ENCODE measurements at places on chromosomes 4 and X.

GRCh38 chrX:144219035-144219434 is 335.2 kb downstream of the UBE2NL start:
- DNase-seq = no peak

GRCh38 chr4:77104791-77105540 is 29.2 kb upstream of the CCNI start:
- DNase-seq = no peak

GRCh38 chr4:183675625-183676024 is 16.5 kb downstream of the TRAPPC11 start:
- DNase-seq = no peak

GRCh38 chr4:67436742-67437141 is 108.6 kb downstream of the CENPC start:
- DNase-seq = no peak

GRCh38 chrX:134733591-134733990 is 75.3 kb upstream of the PLAC1 start:
- DNase-seq = no peak

GRCh38 chr4:158715802-158716201 is 7.4 kb downstream of the PPID start:
- DNase-seq = no peak

- DNase-seq = no peak
Observed at GRCh38 chr4:4752025-4752424, 107.4 kb upstream of the MSX1 start.

DNA sequence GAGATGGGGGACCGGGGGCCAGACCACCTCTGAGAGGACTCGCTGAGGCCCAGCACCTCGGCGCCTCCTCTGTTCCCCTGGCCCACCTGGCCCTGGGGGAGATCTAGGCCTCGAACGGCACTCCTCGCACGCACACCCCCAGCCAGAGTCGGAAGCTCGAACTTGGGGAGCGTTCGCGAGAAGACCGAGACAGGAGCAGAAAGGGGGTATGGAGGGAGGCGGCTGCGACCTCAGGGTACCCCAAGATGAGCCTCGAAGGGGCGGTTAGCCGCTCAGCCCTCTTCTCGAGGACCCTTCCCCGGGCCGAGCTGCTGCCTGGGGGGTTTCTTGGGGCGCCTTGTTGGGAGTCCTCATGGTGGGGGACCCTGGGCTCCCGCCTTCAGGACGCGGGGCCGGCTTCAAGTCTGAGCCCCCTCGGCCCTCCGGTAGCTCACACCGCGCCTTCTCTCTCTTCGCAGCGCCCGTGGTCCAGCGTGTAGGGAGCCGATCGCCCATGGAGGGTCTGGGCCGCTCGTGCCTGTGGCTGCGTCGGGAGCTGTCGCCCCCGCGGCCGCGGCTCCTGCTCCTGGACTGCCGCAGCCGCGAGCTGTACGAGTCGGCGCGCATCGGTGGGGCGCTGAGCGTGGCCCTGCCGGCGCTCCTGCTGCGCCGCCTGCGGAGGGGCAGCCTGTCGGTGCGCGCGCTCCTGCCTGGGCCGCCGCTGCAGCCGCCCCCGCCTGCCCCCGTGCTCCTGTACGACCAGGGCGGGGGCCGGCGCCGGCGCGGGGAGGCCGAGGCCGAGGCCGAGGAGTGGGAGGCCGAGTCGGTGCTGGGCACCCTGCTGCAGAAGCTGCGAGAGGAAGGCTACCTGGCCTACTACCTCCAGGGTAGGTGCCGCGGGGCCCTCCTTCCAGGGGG is 706 bp downstream of the DUSP9 start:
- no peak for DNase-seq

DNA sequence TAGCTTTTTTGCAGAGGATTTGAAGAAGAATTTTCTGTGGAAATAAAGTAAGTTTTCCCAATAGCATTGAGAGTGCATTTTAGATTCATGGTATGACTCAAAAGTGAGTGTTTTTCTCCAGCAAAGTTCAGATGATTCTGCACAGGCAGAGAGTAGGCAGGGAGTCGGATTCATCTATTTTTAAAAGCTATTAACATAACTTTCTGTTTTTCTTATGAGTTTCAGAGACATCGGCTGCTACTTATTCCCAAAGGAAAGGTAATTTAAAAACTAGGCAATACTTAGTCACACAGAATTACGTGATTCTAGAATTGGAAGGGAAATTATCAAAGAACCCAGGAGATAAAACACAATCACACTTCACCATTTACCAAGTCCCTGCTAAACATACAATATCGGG is 4.4 kb downstream of the CCDC110 start:
- DNase-seq = no peak

- no peak for DNase-seq
Observed at GRCh38 chr4:146061610-146062334, 113.7 kb upstream of the LSM6 start.

DNA sequence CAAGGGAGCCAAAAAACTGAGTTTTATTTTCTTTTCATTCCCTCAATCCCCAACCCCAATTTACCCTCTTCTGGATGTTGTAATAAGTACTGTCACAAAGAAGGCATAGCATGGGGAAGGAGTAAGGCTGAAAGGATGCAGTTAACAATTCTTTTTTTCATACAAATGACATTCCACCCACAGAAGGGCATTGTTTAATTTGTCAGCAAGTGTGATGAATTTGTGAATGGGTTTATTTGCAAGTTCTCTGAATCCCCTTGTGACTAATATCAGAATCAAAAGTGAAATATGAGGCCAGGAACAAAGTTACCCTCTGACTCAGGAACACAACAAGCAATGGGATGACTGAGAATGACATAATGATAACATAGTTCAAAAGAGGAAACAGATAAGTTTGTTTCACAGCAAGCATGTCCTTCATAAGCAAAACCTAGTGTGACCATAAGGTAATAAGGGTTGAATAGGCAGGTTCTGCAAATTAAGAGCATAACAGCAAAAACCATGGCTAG is 2.1 kb downstream of the GEMIN8 start:
- DNase-seq = no peak

DNA sequence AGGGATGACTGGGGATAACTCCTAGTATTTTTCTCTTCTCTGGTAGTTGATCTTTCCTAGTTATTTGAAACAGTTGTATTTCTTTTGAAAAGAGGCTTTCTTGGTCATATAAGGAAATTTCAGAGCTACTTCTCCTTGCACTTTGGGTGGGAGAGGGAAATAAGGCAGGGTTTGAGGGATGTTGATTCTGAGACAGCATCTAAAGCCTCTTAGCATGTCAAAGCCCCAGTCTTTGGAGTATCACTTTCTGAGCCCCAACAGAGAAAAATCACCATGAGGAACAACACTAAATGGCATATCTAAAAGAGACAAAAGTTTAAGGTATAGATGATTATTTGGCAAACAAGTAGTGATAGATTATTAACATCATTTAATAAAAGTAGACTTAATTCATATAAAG is 688.1 kb downstream of the TRAM1L1 start:
- DNase-seq = no peak

All from activated gamma-delta T cell treated with anti-CD3 and anti-CD28 coated beads, Interleukin-2, amount 50 U/mL, for 16 hours (primary cell).